ENCODE measurements at places on chromosomes 3 and 15.

DNA sequence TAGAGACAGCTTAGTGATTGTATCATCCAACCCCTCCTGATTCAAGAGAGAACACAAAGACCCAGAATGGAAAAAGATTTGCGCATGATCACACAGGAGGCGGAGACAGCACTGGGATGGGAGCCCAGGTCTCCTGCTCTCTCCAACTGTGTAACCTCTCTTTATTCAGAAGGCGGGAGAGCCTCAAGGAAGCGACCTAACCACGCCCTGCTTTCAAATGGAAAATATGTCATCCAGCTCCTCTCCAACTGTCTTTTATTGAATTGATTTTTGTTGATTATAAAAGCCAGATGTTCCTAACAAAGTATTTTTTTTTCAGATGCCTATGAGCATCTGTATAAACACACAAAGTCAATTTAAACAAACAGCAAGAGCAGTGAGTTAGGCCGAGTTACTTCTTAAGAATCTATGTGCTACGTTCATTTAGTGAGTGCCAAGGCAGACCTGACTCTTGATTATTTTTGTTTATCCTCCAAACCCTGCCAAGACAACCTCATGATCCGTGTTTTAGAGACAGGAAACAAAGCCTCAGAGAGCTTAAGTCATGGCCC, 74.5 kb downstream of the BFSP2 start:
- DNase-seq: no peak

- peak; percentile 65 for DNase-seq
Observed at GRCh38 chr3:123660900-123661299, 76.0 kb upstream of the HACD2 start.

DNA sequence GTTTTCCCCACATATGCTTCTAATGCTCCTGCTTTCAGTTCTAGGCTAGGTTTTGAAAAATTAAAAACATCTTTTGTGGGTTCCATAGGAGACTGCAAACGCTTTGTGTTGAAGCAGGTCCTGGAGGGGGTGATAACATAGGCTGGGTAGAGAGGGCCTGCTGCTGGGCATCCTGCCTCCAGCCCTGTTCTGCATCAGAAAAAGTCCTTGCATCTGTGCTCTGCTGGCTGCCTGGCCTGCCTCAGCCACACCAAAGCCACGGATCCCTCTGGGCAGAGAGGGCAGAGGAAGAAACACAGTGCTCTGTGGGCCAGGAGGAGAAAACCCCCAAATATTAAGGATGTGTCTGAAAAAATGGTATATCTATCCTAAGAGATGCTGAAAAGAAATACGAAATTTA, 3.9 kb upstream of the ARPP21 start:
- DNase-seq: no peak

DNA sequence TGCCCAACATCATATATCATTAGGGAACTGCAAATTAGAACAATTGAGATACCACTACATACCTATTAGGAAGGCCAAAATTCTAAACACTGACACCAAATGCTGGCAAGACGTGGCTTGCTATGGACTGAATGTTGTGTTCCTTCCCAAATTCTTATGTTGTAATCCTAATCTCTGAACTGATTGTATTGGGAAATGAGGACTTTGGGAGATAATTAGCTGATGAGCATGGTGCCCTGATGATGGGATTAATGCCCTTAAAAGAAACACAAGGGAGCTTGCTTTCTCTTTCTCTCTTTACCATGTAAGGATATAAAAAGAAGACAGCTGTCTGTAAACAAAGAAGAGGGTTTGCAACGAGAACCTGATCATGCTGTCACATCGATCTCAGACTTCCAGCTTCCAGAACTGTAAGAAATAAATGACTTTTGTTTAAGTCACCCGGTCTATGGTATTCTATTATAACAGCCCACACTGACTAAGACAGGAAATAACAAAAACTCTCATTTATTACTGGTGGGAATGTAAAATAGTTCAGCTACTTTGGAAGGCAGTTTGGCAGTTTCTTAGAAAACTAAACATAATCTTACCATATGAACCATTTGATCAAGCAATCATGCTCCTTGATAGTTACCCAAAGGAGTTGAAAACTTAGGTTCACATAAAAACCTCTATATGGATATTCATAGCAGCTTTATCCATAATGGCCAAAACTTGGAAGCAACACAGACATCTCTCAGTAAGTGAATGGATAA, 458.3 kb upstream of the CBLB start:
- DNase-seq: no peak

DNA sequence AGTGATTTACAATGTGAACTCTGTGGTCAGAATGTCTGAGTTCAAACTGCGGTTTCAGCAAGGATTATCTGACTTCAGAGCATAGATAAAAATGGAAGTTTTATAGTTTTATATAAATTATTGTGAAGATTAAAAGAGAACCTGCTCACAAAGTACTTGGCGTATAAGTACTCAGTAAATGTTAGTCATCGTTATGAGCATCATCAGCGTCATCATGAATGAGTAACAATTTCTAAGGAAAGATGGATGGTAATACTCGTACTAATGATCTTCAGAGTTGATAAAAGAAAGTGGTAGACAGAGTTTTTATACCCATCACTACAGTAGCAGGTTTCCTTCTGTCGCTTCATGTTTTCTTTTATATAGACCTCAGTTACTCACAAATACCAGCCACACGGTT, 341.8 kb downstream of the RAP2B start:
- peak; percentile 5 for DNase-seq

GRCh38 chr15:58839485-58839884, 68.4 kb downstream of the MINDY2 start:
- peak; percentile 6 for DNase-seq

GRCh38 chr3:179460260-179460659, 9.0 kb upstream of the GNB4 start:
- DNase-seq: no peak

- DNase-seq: no peak
Observed at GRCh38 chr15:63668601-63669000, 71.4 kb downstream of the FBXL22 start.

- DNase-seq: no peak
Observed at GRCh38 chr3:5232570-5232969, 45.1 kb downstream of the EDEM1 start.

- no peak for DNase-seq
Observed at GRCh38 chr3:11120091-11120805, 34.0 kb upstream of the HRH1 start.

DNA sequence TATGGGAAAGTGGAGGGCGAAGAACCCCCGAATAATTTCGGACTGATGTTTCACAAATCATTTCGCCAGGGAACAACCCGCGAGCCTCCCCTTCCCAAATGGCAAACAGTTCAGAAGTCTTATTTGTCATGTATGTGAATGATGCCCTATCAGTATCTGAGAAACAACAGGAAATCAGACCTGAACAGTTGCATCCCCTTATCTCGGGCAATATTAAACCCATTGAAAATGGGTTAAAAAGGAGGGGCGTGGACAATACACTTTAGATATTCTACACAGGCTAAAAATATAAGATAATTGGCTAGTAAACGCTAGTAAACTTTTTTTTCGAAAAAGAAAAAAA, 1003.3 kb upstream of the NR2F2 start:
- DNase-seq: no peak

DNA sequence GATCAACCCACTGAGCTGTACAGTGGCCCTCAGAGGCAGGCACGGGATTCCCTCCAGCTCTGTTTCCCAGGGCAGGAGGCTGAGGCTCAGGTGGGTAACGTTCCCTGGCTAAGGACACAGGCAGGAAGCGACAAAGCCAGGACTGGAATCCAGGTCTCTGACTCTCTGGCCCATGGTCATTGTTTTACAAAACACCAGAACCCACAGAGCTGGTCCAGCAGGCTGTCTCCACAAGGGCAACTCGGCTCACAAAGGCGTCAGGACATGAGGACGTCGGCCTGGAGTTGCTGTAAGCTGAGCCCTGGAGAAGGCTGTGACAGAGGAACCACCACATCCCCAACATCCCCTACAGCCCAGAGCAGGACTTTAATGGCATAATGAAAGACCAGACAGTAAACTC, 30.7 kb downstream of the NUP210 start:
- DNase-seq: no peak

- no peak for DNase-seq
Observed at GRCh38 chr3:17752436-17752835, 10.0 kb upstream of the TBC1D5 start.

GRCh38 chr15:63187589-63188226, 1.7 kb upstream of the RAB8B start:
- no peak for DNase-seq

- DNase-seq: no peak
Observed at GRCh38 chr15:42349186-42349585, 10.1 kb upstream of the CAPN3 start.

DNA sequence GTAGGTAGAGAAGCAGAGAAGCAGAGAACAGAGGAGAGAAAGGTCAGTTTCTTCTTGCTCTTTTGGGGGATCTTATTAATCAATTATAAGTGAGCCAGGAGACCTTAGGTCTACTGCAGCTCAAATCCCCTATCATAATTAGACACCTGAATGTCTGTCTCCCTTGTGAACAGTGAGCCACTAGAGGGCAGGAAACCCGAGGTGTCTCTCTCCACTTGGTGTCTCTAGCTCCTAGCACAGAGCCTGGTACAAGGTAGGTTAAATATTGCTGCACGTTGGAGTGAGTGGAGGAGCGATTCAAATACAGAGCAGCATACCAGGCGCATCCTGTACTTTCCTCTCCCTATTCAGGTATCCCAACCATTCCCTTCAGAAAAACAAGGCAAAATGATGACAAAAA, 2.0 kb upstream of the ST8SIA2 start:
- DNase-seq: peak; percentile 19

DNA sequence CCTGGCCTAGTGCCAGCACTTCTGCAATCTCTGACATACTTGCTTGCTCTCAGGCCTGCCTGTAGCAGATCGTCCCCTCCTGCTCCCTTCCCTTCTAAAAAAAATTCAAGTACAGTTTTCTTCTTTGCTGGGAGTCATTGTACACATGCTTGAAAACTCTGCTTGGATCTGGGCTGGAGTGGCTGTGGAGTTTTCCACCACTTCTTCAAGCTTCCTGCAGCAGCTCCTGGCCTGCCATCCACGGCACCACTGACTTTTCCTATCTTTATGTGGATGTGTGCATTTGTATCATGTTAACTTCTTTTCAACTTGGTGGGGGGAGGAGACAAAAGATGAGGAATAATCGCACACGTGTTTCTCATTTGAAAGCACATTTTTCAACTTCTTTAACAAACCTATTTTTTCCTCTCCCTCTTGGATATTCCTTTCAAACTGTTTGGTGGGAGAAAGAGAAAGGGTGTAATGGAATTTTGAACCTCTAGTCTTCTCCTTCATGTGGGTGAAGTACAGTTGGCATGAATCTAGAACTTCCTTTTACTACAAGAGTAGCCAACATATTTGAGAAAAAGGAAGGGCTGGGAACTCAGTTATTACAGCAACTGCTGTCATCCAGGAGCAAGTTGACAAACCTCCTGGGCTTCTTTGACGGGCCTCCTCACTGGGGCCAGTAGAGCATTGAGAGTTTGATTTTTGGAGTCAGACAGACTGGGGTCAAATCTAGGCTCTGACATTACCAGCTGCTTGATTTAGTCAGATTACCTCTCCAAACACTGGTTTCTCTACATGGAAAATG, 61.2 kb upstream of the LRTM1 start:
- no peak for DNase-seq

DNA sequence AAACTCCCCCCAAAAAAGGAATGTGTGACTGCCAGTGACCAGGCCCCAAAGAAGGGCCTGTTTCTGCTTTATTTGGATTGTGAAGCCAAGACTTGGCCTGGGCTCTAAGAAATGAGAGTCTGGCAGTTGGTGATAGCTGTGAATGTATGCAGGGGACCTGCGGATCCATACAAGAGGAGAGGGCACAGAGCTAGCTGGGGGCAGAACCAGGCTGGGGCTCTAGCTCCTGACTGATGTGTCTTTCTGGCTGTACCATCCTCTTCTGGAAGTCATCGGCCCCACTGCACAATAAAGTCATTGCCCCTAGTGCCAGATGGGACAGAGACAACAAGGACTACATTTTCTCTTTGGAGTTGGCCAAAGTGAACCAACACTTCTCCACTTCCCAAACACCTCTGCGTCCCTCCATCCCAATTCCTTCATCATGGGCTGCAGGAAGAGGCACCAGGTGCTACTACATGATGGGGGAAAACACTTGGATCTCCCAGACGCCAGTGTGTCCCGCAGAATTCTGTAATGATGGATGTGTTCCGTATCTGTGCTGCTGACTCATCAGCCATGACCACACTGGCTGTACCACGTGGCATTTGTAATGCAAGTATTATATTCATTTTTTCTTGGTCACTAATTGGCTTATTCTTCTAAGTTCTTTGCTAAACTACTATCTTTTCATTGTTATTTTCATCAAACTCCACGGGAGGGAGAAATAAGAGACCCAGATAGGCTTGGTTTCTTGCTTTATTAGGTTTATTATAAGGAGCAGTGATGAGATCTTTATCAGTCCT, 1.7 kb upstream of the PLA2G4F start:
- peak; percentile 82 for DNase-seq

- no peak for DNase-seq
Observed at GRCh38 chr3:34140616-34141015, 342.2 kb downstream of the PDCD6IP start.

- no peak for DNase-seq
Observed at GRCh38 chr3:183244981-183245476, 8.0 kb upstream of the B3GNT5 start.

DNA sequence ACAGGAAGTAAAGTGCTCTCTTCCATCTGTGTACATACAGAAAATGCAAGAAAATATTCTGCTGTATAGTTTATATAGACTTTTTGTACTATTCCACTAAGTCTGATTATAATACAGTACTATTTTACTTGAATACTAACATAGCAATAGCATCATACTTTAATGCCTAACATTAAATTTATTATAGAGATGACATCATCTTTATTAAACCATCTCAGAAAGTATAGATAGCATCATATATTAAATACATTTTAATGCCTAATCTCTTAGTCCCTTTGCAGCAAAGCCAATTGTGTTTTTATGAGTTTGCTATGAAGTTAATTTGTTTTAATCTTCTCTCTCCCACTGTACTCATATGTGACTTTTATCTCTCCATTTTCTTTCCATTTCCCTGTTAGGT, 39.7 kb upstream of the ZDHHC23 start:
- no peak for DNase-seq

DNA sequence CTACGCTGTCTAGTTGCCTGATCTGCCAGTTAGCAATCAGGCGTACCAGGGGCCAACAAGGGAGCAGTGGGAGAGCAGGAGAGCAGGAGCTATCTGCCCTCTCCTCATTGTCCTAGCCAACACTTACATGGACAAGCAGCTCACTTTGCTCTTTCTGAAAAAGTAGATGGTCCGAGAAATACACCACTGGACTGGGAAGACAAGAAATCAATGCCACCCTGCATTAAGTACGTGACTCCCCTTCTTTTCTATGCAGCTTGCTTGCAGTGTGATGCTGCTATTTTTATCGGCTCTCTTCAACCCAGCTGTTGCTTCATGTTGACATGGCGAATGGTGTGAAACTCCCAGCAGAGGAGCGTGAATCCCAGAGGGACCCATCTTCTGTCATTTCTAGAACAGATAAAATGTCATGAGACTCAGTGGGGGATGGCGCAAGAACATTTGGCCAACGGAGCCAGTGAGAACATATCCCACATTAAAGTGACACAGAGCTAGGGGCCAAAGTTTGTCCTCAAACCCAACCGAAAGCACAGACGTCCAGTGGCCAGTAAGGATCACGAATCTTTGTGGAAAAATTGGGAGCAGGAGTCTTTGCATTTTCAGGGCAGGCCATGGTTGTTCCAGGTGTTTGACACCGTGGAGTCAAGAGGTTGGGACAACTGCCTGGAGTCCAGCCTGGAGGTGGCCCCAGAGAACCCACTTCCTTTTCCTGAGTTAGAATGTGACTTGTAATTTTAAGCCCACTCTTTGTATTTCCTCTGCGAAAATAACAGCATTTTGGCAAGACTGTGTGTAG, 53.7 kb upstream of the MEF2A start:
- DNase-seq: no peak

GRCh38 chr15:71891026-71891425, 80.7 kb downstream of the NR2E3 start:
- no peak for DNase-seq

Data from A172 (cell line).